NCI-H748 treated with DMSO at 0.1 percent for 48 hours (cell line): ENCODE measurements at places on chromosomes 1 and 21.
A peak's percentile ranks its signal among the peaks of the same experiment; 100 is the strongest.

GRCh38 chr21:15625363-15625762 is 104.4 kb upstream of the USP25 start:
- DNase-seq: no peak

DNA sequence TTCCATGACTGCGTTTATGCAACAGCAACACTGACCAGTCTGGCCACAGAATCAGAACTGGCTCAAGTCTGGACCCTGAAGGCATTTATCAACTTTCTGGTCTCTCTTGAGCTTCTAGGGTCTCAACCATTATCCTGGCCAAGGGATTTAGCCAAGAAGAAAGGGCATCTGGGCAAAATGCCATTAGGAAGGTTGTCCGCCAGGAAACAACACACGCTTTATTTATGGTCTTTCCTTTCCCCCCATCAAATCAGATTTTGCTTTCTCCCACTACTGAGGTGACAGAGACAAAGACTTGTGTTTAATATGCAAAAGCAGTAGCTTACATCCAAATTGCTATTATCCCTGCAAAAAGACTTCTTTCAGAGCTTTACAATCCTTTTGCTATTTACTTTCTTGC is 81.6 kb upstream of the PPP2R5A start:
- no peak for DNase-seq

GRCh38 chr21:38925923-38926322 is 120.2 kb downstream of the ETS2 start:
- no peak for DNase-seq

DNA sequence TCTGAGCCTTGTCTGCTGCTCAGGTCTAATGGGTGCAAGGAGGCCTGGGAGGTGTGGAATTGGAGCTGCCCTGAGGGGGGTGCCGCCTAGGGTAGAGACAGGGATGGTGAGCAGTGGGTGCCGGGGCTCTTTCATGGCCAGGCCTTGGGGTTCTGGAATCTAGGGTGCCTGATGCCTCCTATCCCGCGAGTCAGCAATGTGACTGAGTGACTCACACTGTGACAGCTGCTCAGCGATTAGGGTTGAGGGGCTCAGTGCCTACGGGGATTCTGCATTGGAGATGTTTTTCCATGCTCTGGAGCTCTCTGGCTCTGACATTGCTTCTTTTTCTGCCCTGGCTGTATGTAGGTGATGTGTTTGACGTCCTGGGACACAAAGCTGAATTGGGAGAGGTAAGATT is 16.8 kb downstream of the ATP8B2 start:
- no peak for DNase-seq

- no peak for DNase-seq
Observed at GRCh38 chr1:223019256-223019655, 123.8 kb downstream of the TLR5 start.

- DNase-seq: peak; percentile 62
Observed at GRCh38 chr1:58780836-58781452, 2.9 kb downstream of the JUN start.

DNA sequence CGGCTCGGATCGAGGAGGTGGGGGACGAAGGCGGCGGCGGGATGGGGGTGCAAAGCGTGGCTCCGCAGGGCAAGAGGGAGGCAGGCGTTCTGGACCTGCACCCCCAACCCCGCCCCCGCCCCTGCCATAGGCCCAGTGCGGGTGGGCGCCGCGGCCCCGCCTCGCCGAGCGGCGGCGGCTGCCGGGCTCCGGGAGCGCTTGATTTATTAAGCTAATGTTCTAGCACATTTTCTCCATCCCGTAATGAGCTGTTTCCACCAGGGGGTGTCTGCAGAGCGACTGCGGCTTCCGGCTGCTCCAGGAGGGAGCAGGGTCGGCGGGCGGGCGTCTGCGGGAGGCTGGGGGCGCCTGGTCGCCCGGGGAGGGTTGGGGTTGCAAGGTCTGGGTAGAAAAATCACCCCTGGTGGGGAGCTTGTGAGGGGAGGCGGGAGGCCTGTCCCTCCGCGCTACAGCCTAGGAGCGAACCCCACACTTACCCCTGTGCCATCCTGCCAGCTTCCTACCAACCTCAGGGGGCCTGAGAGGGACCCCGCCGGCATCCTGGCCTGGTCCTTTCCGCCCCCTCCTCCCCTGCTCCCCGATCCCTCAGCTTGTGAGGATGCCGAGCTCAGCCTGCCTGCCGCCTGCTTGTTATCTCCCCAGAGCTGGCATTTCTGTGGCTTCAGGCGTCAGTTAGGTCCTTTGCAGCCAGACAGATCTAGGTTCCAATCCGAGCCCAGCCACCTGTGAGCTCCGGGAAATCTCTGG is 48.5 kb upstream of the ACOT11 start:
- DNase-seq: peak; percentile 57

GRCh38 chr1:201305815-201306214 is 22.5 kb downstream of the PKP1 start:
- DNase-seq: no peak

GRCh38 chr1:36166938-36167905 is 11.3 kb downstream of the MAP7D1 start:
- DNase-seq: no peak

DNA sequence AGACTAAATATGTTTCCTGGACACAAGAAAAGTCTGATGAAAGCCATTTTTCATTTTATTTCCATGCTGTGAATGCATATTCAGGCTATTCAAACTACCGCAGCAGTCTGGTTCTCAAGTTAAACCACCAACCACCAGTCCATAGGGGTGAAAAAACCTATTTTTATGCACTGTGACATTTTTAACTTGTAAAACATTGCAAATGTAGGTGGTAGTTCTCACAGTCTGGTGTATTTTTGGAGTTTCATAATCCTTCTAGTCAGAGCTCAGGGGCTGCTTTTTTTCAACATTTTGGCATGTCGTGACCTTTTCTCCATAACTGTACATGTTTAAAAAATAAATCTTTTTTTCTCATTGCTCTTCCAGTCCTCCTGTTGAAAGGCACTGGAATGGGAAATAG is 907.6 kb upstream of the ADGRL2 start:
- DNase-seq: no peak

DNA sequence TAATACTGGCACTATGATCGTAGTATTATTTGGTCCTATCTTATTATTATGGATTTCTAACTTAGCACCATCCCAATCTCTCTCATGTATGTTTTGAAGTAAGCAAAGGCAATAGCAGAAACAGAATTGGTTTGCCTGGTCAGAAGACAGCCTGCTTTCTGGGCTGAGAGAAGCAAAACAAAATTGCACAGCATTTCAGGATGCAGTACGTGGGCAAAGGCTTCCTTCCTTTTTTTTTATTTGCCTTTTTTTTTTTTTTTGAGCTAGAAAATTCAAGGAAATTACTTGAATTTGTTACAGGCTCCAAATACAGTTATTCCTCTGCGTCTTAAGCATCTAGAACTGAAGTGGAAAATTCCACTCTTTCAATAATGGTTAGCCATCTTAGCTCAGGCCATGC is 8.8 kb downstream of the CDA start:
- DNase-seq: no peak
